ENCODE measurements at places on chromosomes 3 and 15.

- DNase-seq: no peak
Observed at GRCh38 chr3:147410116-147410525, 956 bp downstream of the ZIC1 start.

GRCh38 chr3:49248840-49249227 lies 28.2 kb downstream of the C3orf62 start:
- peak; percentile 12 for DNase-seq

GRCh38 chr15:42584031-42584765 lies 8.8 kb downstream of the STARD9 start:
- DNase-seq: no peak

- DNase-seq: no peak
Observed at GRCh38 chr15:85490856-85491255, 110.5 kb downstream of the AKAP13 start.

DNA sequence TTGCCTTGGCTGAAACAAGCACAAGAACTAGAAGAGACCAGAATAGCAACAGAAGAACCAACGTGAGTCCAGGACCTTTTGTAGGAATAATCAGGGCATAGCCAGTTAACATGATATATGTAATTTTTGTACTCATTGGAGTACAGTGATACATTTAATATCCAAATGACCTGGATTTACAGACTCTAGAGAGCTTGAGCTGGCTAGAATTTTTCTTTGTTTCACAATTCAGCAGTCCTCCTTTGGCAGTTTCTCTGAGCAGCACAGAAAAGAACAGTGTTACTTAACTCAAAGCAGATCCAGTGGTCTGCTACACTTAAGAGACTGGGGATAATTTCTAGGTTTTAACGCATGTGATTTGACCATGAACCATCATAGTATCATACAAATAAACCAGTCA lies 245.7 kb downstream of the ADAMTSL3 start:
- no peak for DNase-seq

GRCh38 chr3:29416514-29416913 lies 135.6 kb downstream of the RBMS3 start:
- DNase-seq: no peak

- DNase-seq: no peak
Observed at GRCh38 chr3:189839576-189839975, 208.4 kb downstream of the TP63 start.

DNA sequence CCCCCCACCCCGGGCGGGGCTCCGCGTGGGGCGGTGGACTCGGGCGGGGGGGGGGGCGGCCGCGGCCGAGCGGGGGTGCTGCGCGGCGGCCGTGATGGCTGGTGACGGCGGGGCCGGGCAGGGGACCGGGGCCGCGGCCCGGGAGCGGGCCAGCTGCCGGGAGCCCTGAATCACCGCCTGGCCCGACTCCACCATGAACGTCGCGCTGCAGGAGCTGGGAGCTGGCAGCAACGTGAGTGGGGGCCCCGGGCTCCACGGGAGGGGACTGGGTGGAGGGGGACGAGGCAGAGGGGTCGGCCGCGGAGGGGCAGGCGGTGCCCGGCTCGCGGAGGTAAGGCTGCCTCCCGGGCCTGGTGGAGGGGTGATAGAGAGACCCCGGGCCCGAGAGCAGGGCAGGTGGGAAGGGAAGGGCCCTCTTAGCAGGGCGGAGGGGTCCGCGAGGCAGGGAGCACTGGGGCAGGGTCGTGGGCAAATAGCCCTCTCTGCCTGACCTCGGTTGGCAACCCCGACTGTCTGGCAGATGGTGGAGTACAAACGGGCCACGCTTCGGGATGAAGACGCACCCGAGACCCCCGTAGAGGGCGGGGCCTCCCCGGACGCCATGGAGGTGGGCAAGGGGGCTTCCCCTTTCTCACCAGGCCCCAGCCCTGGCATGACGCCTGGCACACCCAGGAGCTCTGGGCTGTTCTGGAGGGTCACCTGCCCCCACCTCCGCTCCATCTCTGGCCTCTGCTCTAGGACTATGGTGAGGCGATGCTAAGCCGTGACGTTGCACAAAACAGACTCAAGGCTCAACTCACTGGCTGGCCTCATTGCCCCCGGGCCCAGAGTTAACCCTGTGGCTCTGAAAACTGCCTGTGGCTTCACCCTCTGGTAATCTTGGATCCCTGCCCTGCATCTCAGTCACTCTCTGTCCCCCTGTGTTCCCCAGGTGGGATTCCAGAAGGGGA lies at the start of gene ECE2:
Gene ECE2, plus strand, starts transcription at position 62 of the 950 bp plus-strand sequence. Its CDS starts 132 bp downstream, at position 194.
- DNase-seq: no peak

DNA sequence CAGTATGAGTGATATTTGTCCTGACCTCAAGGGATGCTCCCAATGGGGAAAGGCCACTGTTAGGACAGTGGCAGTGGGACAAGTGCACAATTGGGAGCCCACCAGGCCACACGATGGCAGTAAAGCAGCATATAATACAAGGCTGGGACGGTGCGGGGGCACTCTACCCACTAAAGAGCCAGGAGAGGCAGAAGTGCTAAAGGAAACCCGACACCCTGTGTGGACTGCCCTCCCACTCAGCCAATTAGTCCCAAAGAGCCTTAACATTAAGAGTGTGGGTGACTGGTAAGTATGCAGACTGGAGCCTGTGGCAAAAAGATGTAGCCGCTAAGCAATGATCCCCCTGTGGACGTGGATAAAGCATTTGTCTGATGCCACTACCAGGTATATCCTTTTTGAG lies 8.2 kb upstream of the ZNF589 start:
- peak; percentile 80 for DNase-seq

GRCh38 chr15:65509321-65509720 lies 8.2 kb downstream of the DPP8 start:
- DNase-seq: no peak

- no peak for DNase-seq
Observed at GRCh38 chr3:40108643-40109042, 200.9 kb upstream of the EIF1B start.

- DNase-seq: no peak
Observed at GRCh38 chr15:35874260-35874905, 328.4 kb upstream of the DPH6 start.

DNA sequence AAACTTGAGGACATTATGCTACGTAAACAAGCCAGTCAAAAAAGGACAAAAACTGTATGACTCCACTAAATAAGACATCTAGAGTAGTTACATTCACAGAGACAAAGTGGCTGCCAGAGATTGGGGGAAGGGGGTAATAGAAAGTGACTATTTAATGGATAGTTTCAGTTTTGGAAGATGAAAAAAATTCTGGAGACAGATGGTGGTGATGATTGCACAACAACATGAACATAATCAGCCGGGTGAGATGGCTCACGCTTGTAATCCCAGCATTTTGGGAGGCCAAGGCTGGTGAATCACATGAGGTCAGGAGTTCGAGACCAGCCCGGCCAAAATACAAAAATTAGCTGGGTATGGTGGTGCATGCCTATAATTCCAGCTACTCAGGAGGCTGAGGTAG lies 40.6 kb downstream of the DPP8 start:
- no peak for DNase-seq

- DNase-seq: no peak
Observed at GRCh38 chr3:56595975-56596840, 39.2 kb downstream of the CCDC66 start.

- DNase-seq: no peak
Observed at GRCh38 chr3:184503647-184504046, 57.9 kb upstream of the EPHB3 start.

DNA sequence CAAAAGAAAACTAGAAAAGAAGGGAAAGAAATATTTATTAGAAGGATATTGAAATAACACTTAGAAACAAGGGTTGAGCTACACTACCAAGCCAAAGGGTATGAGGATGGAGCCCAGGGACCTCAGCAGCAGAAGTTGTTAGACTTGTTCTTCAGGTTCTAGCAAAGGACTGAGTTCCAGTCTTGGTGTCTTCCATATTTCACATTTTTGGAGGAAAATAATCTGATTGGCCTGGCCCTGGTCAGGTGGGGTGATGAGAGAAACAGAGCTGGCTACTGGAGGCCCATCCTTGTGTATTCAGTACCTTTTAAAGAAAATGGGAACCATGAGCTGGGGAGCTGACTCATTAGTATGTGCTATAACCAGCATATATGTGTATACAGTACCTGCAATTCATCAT lies 28.2 kb downstream of the PPP4R2 start:
- DNase-seq: no peak

- no peak for DNase-seq
Observed at GRCh38 chr15:42057799-42058646, 36.3 kb downstream of the PLA2G4D start.

DNA sequence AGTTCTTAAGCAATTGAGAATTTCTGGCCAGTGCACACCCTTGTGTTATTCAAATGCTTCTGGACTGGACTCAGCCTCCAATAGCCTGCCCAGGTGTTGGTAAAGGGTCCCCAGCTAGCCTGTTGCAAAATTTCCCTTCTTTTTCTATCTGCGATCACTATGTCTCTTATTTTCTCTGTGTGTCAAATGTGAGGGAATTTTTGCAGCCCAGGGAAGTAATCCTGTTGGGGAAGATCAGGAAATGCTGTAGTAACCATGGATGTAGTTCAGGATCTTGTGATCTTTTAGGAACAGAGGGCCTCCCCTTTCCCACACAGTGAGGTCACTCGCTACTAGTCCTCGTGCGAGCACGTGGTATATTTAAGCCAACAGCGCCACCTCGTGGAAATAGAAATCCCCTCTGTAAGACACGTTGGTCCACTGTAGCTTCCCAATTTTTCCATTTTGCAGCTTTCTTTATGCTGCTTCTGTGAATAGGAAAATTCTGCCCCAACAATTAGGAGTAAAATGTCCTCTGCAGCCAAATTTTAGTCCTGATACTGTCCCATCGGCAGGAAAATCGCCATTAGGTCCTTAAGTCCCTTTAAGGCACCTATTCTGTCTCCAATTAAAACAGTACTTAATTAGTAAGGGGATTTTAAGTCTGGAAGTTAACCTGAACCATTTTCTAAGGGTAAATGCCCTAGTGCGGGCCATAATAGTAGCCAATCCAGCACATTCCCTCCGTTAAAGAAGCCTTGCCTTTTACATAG lies 4.0 kb upstream of the SMCO1 start:
- DNase-seq: peak; percentile 75

DNA sequence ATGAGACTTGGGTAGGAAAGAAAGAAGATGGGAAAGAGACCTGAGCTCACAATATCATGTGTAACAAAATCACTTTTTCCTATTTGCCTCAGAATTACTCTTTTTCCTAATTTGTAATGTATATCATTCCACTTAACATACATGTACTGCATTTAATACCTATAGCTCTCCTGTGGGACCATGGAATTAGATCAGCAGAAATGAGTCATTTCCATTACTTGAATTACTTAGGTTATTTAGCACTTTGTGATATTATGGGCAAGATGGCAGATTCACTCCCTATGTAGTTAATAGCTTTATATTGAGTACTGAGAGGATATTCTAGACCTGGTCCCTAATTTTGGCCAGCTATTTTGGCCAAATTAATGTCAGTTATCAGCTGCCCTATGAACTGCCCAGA lies 70.5 kb downstream of the ZNF609 start:
- DNase-seq: no peak
